Neural crest cell (in vitro differentiated cells): ENCODE measurements at places on chromosomes 1 and 21. TPM values are rescaled to one million over a fixed set of nuclear protein-coding genes. Genes with fewer than 3 reads are reported as not detected.

DNA sequence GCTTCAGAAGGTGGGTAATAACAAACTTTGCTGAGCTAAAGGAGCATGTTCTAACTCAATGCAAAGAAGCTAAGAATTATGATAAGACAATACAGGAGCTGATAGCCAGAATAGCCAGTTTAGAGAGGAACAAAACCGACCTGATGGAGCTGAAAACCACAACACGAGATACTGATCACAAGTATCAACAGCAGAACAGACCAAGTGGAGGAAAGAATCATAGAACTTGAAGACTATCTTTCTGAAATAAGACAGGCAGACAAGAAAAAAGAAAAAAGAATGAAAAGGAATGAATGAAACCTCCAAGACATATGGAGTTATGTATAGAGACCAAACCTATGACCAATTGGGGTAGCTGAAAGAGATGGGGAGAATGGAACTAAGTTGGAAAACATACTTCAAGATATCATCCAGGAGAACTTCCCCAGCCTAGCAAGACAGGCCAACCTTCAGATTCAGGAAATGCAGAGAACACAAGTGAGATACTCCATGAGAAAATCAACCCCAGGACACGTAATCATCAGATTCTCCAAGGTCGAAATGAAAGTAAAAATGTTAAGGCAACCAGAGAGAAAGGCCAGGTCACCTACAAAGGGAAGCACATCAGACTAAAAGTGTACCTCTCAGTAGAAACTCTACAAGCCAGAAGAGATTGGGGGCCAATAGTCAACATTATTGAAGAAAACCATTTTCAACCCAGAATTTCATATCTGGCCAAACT lies 20.5 kb downstream of the CD84 start:
- DNase-seq, result no peak
- H3K27me3 ChIP-seq, result peaks cover 32% of the 10 kb centered on the region
- no peaks in the 10 kb centered on the region for H3K36me3 ChIP-seq
- H3K4me3 ChIP-seq, result no peak overlapping the region
- no peaks in the 10 kb centered on the region for H3K4me1 ChIP-seq

Gene NPHS2
- total RNA-seq, result not detected in 2 replicates

Gene TCP10L
- 1.7 and 2.2 TPM in 2 replicates for total RNA-seq

- H3K4me1 ChIP-seq, result peaks cover 25% of the 10 kb centered on the region
- peak overlapping the region; percentile 62 for H3K27ac ChIP-seq
- no peak overlapping the region for H3K4me3 ChIP-seq
- H3K36me3 ChIP-seq, result no peaks in the 10 kb centered on the region
- DNase-seq, result no peak
Measured at GRCh38 chr1:235622936-235623779, 26.4 kb downstream of the GNG4 start.

Gene SEC16B
- total RNA-seq, result 1.4 and 2.1 TPM in 2 replicates

DNA sequence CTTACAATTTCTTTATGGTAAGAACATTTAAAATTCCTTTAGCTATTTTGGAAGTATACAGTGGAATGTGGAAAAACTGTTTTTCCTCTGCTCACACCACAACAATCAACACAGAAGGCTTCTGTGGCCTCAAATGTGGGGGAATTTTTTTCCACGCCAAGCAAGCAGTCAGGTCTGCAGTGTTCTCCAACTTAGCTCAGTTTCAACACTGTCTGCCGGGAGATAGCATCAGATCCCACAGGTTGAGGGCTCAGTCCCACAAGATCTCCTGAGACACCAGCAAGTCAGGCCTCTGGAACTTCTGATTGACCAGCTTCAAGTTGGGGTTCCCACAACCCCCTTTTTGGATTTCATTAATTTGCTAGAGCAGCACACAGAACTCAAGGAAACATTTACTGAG lies 50.3 kb downstream of the PTBP2 start:
- no peak overlapping the region for H3K4me3 ChIP-seq
- no peaks in the 10 kb centered on the region for H3K27me3 ChIP-seq
- H3K36me3 ChIP-seq, result peaks cover 16% of the 10 kb centered on the region

Gene CELA3B
- total RNA-seq, result not detected in 2 replicates

Gene CD1B
- total RNA-seq, result not detected in 2 replicates
